ENCODE measurements at places on chromosomes 2 and 18. TPM values are rescaled to one million over a fixed set of nuclear protein-coding genes. Genes with fewer than 3 reads are reported as not detected.

The DPY30 gene
- 39.4 TPM for total RNA-seq

The DPYSL5 gene
- not detected for total RNA-seq

The RIOK3 gene
- total RNA-seq, result 136 TPM

The CELF4 gene
- not detected for total RNA-seq

The THSD7B gene
- not detected for total RNA-seq

The NTSR2 gene
- not detected for total RNA-seq

The PSMA8 gene
- 0.30 TPM for total RNA-seq

The ASB18 gene
- not detected for total RNA-seq

The C2orf66 gene
- not detected for total RNA-seq

The USP37 gene
- total RNA-seq, result 30.7 TPM

The ELP2 gene
- 161 TPM for total RNA-seq

The ZAP70 gene
- 431 TPM for total RNA-seq

The CCDC74A gene
- total RNA-seq, result 0.49 TPM

The TMEM127 gene
- total RNA-seq, result 54.3 TPM

The SERPINB4 gene
- total RNA-seq, result not detected

The TRIM43 gene
- total RNA-seq, result not detected

The ATOH8 gene
- total RNA-seq, result not detected

The MTHFD2 gene
- 48.1 TPM for total RNA-seq

The C1QL2 gene
- total RNA-seq, result not detected

The COX5B gene
- total RNA-seq, result 147 TPM

The CXCR1 gene
- not detected for total RNA-seq

The MROH2A gene
- not detected for total RNA-seq

The PLGLB1 gene
- total RNA-seq, result 8.2 TPM

The RIT2 gene
- not detected for total RNA-seq

The ARHGEF4 gene
- 1.7 TPM for total RNA-seq

The TEKT4 gene
- total RNA-seq, result not detected

The IL36B gene
- total RNA-seq, result not detected

The NCOA1 gene
- total RNA-seq, result 53.6 TPM

The FAM117B gene
- 17.8 TPM for total RNA-seq

The EGR4 gene
- total RNA-seq, result 0.69 TPM

The SCYGR3 gene
- not detected for total RNA-seq
